K562 (cell line): ENCODE measurements at places on chromosomes 2 and 18.
A peak's percentile ranks its signal among the peaks of the same experiment; 100 is the strongest.

GRCh38 chr2:20194097-20195015 lies 30.6 kb downstream of the SDC1 start:
- no peak for DNase-seq

DNA sequence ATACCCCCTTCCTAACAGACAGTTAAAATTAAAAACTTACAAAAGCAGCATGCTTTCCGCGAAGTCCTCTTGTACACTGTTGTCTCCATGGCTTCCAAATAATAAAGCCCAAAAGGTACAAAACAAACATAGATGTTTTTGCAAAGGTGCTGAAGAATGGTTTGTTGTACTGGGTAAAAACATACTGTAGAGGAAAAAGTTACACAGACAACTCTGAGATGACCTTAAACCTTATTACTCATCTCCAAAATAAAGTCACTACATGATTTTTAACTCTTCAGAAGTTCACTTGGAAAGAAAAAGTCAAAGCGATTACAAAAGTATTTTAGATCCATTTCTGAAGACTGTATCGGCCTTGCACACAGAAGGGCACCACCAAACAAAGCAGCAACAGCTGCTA lies 6.1 kb downstream of the SLC35F5 start:
- DNase-seq = no peak

DNA sequence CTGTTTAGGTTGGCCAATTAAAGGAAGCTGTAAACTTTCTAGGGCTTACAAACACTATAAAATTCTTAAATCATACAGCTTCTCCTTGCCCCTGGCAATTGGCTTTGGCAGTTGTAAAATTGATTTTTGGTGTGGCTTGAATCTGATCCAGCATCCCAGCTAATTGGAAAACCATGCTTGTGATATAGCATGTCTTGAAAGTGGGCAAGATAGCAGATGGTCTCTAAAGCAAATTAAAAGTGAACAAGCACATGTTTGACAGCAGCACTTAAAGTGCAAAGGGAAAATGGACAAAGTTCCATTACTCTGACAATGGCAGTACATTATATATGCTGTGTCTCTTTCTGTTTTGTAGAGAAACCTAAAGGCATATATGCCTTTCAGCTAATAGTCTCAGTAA lies 302.9 kb upstream of the NXPH2 start:
- no peak for DNase-seq

DNA sequence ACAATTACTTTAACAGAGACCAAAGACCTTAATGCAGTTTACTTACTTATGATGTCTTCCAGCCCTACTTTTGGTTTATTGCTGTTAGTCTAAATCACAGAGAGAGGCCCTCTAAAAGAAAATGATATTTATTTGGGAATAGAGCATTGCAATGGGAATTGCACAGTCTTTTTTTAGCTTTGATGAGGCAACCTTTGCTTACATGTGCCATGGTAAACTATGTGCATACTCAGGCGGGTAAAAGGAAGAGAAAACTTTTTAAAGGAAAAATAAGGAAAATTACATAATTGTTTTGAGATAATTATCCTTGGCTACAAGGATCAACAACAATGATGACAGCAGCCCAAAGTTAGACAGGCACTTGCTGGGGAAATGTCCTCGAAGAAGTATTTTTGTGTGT lies 78.6 kb downstream of the EFEMP1 start:
- no peak for DNase-seq

DNA sequence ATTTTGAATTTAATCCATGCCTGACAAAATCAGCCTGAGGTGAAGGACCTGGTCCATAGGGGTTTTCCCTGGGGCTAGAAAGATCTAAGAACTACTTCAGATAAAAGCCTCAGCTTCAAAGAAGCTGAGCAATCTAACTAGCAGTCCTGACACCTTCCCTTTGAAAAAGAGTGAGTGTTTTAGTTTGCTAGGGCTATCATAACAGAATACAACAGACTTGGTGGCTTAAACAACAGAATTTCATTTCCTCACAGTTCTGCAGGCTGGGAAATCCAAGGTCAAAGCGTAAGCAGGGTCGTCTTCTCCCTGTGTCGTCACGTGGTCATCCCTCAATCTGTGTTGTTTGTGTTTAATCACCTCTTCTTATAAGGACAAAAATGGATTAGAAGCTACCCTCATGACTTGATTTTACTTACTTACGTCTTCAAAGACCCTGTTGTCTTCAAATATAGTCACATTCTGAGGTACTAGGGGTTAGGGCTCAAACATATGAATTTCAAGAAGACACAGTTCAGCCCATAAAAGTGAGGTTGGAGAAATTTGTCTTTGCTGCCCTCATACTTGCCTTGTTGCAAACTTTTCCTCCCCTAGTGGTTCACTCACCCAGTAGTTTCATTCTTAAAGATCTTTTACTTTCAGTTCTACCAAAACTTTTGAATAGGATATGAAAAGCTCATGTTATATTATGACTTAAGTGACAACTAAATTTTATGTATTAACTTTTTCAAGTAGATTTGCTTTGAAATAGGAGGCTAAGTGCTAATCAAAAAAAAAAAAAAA lies 673.8 kb downstream of the ARHGAP15 start:
- DNase-seq = no peak

DNA sequence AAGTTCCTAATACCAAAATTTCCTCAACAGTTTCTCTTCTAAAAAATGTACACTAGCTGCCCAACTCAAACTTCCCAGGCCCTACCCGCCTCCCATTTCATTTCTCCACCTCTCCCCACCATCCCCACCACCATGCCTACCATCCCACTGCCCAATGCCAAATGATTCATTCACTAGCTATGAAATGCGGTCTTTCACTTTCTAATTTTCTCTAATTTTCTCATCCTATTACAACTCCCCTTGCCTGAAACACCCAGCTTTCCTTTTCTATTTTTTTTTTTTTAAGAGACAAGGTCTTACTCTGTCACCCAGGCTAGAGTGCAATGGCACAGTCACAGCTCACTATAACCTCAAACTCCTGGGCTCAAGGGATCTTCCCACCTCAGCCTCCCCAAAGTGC lies 38.4 kb downstream of the KIDINS220 start:
- no peak for DNase-seq

DNA sequence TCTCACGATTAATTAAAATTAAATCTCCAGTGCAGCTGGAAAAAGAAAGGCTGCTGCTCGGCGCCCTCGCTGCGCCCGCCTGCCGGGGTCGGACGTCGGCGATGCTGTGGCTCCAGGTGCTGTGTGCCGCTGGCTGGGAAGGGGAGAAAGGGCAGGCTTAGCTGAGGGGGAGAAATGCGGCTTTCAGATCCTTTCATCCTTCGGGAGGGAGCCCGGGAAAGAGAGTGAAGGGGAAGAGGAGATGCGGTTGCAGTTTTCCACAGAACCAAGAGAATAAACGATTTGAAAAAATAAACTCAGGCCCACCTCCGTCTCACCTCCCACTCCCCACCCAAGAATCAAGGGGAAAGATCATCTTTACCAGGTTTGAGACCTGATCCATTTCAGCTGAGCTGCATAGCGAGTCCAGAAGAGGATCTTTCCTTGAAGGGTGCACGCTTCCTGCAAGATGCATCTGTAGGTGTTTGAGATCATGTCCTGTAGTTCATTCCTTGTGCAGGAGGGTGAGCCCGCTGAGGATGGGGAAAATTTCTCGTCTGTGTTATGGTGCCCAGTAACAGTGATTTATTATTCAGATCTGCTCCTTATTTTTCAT lies 495 bp downstream of the TMEM169 start:
- no peak for DNase-seq

GRCh38 chr2:154533300-154533940 lies 165.1 kb upstream of the KCNJ3 start:
- no peak for DNase-seq

GRCh38 chr2:230575642-230576324 lies 136.9 kb upstream of the CAB39 start:
- peak; percentile 47 for DNase-seq

DNA sequence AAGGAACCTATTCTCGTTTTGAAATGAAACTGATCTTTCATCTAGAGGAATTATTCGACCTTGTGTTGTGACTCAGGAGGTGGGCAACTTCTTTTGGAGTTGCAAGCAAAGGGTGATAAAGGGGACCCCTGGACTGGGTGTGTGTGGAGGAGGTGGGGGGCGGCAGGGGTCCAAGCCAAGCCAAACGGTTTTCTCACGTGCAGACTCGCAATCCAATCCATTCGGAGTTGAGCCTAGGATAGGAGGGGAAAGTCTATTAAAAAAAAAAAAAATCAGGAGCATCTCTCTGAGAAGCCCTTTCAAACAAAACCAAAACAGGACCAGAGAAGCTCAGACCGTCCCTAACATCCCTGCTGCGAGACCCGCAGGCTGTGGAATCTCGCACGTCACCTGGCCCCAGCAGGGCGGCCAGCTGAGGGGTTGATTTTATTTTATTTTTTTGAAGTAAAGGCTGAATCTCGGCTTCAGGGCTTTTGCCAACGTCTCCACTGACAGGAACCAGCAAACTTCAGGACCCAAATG lies 3.7 kb upstream of the ZEB2 start:
- DNase-seq = no peak
